ENCODE measurements at places on chromosomes 5 and 9.

GRCh38 chr9:120612218-120612617 is 32.3 kb upstream of the CDK5RAP2 start:
- DNase-seq: no peak

GRCh38 chr9:113886933-113887332 is 10.8 kb downstream of the ZNF618 start:
- DNase-seq: no peak

DNA sequence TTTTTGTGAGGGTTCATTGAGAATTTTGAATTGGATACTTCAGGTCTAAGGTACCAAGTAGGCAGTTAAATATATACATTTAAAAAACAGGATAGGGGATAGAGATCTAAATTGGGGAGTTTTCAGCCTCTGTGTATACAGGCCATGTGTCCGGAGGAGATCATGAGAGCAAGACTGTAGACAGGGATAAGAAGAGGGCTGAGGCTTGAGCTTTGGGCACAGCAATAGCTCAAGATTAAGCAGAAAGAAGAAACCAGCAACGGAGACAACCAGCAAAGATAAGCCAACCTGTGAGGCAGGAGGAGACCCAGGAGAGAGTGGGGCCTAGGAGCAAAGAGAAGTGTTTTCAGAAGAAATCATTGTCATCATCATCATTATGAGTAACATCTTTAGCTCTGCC is 258.4 kb downstream of the GRIA1 start:
- no peak for DNase-seq

DNA sequence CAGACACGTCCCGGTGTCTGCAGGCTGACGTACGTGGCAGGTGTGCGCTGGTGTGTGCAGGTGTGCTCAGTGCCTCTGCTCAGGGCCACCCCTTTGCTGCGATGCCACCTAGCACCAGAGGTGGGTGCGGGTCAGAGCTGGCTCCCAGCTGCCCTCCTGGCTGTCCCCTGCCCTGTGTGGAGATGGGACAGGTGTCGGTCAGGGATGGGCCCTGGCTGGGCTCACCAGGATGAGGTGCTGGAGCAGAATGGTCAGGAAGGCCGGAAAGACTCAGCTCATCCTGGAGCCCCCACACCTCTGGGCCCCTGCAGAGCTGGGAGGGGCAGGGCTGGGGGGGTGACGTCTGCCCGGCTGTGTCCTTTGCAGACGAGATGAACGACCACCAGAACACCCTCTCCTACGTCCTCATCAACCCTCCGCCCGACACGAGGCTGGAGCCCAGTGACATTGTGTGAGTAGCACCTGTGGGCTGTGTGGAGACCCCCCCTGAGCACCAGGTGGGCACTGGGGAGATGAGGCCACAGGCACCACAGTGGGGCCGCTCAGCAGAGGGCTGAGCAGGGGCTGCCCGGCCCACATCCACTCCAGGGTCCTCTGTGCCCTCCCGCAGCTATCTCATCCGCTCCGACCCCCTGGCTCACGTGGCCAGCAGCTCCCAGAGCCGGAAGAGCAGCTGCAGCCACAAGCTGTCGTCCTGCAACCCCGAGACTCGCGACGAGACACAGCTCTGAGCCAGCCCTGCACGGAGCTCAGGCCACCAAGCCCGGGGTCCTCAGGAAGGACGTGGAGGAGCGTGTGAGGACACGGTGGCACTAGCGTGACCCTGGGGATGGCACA is 89.7 kb downstream of the KCNT1 start:
- DNase-seq: no peak

DNA sequence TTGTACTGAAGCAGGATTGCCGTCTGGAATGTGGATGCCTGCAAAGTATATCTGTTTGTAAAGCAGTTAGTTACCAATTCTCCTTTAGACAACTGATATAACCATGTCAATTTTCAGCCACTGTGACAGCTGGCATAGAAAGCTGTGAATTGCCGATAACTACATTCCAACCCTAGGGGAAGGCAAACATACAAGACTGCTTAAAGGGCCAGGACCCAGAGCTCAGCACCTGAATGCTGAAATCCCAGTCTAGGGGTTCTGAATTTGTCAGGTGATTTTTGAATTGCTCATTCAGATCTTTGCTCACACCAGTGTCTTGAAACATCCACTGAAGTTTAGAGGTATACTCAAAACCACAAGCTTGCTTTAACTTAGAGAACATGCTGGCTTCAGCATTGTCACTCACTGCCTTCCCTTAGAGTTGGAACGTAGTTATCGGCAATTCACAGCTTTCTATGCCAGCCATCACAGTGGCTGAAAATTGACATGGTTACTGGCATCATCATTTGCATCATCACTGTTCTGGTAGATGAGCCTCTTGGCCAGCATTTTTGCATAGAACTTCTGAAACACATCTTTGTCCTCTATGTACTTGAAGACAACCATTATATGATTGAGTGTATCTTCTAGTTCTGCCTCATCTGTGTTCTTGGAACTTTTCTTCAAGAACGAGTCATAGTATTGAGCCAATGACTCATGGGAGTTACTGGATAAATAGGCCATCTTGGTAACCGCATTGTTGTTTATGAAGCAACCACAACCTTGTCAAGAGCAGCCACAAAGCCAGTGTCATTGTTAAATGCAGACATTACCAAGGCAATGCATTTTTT is 82.1 kb downstream of the CCDC192 start:
- no peak for DNase-seq

DNA sequence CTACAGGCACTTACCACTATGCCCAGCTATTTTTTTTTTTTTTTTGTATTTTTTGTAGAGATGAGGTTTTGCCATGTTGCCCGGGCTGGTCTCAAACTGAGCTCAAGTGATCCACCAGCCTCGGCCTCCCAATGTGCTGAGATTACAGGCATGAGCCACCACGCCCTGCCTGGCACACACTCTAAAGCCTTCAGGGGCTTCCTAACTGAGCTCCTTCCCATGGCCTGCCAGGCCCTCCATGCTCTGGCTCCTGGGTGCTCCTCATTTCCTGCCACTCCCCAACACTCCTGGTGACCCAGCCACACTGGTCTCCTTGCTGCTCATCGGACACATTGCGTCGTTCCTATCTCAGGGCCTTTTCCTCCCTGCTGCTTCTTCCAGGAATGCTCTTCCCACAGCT is 61.5 kb downstream of the CARTPT start:
- no peak for DNase-seq

- no peak for DNase-seq
These were observed 296.6 kb upstream of the DAB2 start for GRCh38 chr5:39721394-39721793.

DNA sequence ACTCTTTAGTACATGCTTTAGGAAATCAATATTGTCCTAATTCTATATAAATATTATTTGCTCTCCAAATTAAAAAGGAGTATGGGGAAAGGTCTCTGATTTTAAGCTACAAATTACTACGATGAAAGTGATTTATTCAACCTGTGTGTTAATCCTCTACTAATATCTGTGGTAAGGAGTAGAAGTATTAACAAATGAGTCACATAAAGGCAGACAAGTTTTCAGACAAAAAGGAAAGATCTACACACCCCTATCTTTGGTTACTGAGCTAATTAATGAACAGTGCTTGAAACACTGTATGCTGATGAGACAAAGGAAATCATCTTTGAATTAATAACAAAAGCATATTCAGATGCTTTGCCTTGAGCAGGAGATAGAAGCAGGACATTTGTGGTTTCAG is 15.9 kb downstream of the LOX start:
- DNase-seq: no peak

DNA sequence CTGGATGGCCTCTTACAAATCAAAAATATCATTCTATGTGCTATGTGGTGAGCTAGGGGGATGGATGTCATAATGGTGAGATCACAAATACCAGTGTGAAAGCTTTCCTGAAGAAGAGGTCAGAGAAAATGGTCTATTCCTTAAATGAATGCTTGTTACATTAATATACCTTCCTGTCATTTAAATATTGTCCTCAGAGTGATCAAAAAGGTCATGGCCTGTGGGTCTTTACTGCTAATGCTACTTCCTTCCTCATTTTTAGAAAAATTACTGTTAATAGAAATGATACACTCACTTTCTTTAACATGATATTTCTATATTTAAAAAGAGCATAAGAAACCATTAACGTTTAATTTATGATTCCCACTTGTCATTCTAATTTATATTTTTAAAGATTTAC is 9.7 kb downstream of the OMD start:
- DNase-seq: no peak

DNA sequence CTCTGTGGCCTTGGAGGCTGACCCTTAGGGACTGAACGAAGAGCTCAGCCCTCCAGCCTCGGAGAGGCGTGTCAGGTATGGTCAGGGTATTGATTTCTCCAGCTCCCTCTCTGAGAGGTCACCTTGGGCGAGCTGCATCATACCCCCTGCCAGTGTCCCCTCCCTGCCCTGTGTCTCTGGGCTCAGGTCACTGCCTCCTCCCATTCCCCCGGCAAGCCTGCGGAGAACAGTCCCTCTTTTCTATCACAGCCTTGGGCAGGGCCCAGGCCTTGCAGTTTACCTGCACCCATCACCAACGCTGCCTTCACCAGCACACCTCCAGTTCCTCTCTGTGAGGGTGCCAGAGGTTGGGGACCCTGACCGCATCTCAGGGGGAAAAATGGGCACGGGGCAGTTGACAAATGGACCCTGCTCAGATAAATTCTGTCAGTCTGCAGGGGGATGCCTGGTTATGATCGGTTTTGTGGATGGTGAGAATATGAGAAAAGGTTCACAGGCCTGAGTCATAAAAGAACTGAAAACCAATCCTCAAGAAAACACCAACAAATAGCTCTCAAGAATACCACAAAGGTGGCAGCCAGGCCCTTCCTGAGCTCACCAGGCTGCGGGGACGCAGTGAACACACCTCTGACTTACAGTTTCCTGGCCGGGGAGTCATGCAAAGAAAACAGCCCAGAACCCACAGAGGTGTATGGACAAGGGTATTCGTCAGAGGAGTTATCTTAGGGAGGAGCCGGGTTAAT is 24.7 kb upstream of the RXRA start:
- DNase-seq: peak; percentile 21

DNA sequence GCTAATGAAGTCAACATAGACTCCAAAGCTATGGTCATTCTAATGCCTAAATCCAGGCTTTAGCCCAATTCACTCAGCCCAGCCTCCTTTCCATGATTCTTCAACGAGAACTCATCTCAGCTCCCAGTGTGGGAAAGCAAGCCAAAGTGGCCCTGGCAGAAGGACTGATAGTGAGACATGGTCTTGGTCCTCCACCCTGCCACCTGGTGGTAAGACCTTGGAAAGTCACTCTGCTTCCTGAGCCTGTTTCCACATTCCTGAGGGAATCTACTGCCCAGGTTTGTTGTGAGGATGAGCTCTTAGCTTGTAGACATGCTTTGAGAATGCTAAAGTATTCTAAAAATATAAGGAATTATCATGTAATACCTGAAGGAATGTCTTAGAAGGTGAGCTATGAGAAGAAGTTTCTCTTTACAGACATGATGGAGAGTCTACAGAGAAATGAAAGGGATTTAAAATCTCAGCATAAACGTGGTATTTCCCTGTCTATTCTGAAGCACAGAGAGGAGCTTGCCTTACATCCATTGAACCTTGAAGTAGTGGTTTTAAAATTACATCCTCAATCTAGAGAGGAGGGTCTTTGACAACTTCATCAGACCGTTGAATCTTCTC is 173.5 kb downstream of the TRIM32 start:
- peak; percentile 19 for DNase-seq

GRCh38 chr5:175141421-175141820 is 302.6 kb downstream of the DRD1 start:
- no peak for DNase-seq

DNA sequence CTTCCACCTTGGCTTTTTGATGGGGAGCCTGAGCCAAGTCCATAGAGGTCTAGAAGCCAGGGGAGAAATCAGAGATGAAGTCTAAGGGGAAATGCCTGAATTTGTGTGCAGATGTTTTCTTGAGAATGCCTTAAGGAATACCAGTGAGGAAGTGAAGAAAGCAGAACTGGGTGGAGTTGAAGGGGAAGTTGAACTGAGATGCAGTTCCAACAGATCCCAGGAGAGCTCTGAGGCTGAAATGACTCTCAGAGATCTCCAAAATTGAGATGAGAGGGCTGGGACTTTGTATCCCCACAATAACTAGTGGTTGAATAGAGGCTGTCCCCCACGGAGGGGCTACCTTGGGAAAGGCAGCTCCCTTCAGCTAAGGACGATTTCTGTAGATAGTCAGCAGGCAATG is 197.1 kb downstream of the ZNF462 start:
- no peak for DNase-seq

DNA sequence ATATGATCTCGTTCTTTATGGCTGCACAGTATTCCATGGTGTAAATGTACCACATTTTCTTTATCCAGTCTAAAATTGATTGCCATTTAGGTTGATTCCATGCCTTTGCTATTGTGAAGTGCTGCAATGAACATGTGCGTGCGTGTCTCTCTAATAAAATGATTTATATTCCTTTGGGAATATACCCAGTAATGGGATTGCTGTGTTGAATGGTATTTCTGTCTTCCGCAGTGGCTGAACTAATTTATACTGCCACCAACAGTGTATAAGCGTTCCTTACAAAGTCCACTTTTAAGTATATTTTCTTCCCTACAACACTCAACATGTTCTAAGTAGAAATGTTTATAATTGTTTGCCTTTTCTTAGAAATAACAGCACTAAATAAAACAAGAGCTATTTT is 521.9 kb downstream of the DTWD2 start:
- no peak for DNase-seq

DNA sequence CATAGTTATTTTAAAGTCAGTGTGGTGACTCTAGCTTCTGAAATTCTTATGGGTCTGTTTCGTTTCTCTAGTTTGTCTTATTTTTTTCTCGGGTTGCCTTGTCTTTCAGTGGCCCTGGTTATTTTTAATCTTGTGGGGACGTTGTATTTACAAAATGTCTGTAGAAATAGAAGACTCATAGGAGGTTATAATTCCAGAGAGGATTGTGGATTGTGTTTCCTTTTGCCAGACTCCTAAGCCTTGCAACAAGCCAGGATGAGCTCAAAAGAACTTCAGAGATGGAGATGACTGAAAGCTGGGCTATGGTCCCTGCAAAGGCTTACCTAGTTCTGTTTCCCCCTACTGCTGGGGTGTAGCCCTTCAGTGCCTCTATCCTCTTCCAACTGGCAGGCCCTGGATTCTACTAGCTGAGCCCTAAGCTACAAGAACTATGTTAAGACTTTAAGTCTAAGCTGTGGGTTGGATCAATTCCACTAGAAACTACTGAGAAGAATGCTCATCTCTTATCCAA is 32.2 kb upstream of the LECT2 start:
- DNase-seq: no peak

- no peak for DNase-seq
These were observed 140.5 kb upstream of the COL5A1 start for GRCh38 chr9:134500931-134501760.

GRCh38 chr9:127130661-127131538 is 8.5 kb upstream of the ANGPTL2 start:
- DNase-seq: peak; percentile 60

Data from ovary (tissue), 10 donors.